ENCODE measurements at places on chromosomes 3 and 15. TPM values are rescaled to one million over a fixed set of nuclear protein-coding genes. Genes with fewer than 3 reads are reported as not detected.

DNA sequence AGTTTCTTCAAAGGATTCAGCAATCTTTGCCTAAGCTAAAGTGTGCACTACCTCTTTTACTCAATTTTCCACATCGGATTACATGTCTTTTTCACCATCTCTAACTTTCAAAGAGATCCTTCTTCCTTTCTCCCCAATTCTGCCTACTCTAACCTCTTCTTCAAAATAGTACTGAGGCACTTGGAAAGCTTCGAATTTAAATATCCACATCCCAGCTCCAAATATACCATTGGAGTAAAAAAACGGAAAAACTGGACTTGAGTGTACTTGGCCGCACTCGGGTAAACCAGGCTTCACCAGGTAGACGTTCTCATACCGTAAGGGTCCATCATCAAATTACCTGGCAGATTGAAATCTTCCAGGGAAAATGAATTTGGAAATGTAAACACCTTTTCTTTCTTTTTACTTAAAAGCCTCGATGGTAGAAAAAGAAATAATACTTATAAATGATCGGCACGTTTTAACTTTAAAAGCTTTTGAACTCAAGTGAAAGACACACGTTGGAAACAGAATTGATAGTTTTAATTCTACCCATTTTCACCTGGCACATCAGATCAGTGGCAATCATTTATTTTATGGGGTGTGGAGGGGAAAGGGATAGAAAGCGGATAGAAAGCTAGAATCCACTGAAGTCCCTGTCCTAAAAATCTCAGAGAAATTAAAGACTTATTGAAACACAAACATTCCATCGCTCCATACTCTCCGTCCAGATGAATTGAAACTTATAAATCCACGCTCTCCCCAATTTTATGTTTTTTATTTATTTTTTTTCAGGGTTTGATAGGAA, 8.2 kb upstream of the MEIS2 start:
- no peak for DNase-seq

- DNase-seq: peak; percentile 66
These were observed 226.7 kb upstream of the C2CD4B start for GRCh38 chr15:62391641-62392262.

GRCh38 chr3:10204921-10205320, 40.2 kb downstream of the IRAK2 start:
- no peak for DNase-seq

- DNase-seq: no peak
These were observed 62.4 kb downstream of the C3orf80 start for GRCh38 chr3:160287666-160288065.

- no peak for DNase-seq
These were observed 80.8 kb downstream of the RARB start for GRCh38 chr3:25508901-25509300.

- DNase-seq: no peak
These were observed 22.8 kb downstream of the EFCC1 start for GRCh38 chr3:129023909-129024308.

GRCh38 chr15:75307778-75308390, 25.2 kb downstream of the GOLGA6D start:
- peak; percentile 7 for DNase-seq

GRCh38 chr3:61829722-61830350, 268.5 kb downstream of the PTPRG start:
- DNase-seq: no peak

GRCh38 chr15:44647036-44647435, 16.4 kb downstream of the SPG11 start:
- no peak for DNase-seq

- no peak for DNase-seq
These were observed 21.4 kb upstream of the CCR9 start for GRCh38 chr3:45864760-45865519.

GRCh38 chr15:52784799-52785671, 5.1 kb downstream of the ONECUT1 start:
- peak; percentile 66 for DNase-seq

DNA sequence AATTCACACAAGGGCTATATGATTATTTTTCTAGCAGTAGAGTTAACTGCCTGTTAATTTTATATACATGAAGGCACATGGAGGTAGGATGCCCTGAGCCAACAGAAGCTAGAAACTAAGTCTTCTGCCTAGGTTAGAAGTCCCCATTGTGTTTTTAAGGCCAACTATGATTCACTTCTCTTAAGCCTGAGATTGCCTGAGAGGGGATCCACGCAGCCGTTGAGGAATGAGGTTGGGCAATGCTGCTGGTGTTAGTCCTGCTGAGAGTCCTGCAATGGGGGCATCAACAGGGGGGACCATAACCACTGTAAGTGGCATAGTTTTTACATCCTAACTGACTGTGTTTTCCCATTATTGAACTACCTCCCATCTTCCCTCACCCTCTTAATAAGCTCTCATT, 60.1 kb upstream of the PFN2 start:
- no peak for DNase-seq

DNA sequence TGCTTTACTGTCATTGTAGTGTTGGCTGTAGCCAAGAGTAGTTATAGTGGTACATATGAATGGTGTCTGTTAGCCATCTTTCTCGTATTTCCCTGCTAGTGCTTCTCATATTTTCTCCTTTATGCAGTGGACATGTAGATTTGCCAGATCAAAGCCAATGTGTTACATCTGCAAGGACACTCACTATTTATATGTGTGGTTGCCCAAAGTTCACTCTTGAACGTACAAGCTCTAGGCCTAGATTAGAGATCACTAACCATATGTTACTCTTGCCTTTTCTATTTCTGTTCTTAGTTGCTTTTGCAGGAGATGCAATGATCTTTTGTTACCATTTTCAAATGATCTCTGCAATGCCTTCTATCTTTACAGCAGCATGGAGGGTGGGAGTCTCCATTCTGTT, 78.4 kb downstream of the CADM2 start:
- DNase-seq: no peak

DNA sequence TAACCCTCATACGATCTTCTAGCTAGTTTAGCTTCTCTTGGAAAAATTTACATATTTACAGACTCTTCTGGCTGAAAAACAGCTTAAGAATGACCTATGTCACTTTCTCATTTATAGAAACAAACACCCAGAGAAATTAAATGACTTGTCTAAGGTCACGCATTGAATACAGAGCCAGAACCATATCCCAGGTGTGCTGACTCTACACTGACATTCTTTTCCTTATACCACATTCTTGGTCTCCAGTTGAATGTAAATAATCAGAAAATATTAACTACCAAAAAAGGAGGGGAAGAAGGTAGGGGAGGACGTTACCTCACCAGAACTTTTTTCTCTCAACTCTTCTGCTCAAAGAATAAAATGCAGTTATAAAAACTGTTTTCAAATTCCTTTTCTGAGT, 95.0 kb downstream of the THRB start:
- no peak for DNase-seq

Gene STAC
- total RNA-seq: 14.3 TPM

Gene TRAIP
- 2.4 TPM for total RNA-seq

Gene SI
- not detected for total RNA-seq

Gene RTP1
- not detected for total RNA-seq
